Fibroblast of skin of left quadriceps (primary cell): ENCODE measurements at places on chromosomes 1 and 21.

GRCh38 chr1:157292302-157292701 is 154.1 kb upstream of the ETV3 start:
- DNase-seq: no peak

GRCh38 chr1:23701996-23702395 is 10.4 kb downstream of the RPL11 start:
- DNase-seq: no peak

DNA sequence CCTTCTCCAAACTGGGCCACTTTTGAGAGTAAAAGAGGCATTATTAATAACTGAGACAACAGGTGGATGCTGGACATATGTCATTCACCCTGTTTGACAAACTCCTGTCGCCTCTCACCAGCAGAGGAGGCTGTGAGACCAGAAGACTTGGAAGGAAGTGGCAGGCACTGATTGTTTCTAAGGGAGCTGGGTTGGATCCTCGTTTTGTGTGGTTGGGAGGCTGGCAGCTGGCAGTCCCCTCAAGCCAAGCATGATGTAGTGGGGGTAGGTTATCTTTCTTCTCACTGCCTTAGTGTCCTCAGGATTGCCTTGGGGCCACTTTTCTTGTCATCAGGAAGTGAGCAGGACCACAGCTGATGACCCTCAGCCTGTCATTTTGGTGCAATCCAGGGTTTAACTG is 86.5 kb upstream of the KCNJ15 start:
- DNase-seq: no peak

GRCh38 chr1:224540535-224540934 is 75.6 kb upstream of the CNIH3 start:
- DNase-seq: no peak

GRCh38 chr1:184210031-184210430 is 158.5 kb downstream of the TSEN15 start:
- peak; percentile 78 for DNase-seq

GRCh38 chr1:63829349-63830327 is 55.8 kb downstream of the ROR1 start:
- no peak for DNase-seq

- no peak for DNase-seq
These were observed 141.2 kb downstream of the FGGY start for GRCh38 chr1:59438058-59438560.

- DNase-seq: no peak
These were observed 12.2 kb downstream of the KIAA2013 start for GRCh38 chr1:11914024-11914423.

DNA sequence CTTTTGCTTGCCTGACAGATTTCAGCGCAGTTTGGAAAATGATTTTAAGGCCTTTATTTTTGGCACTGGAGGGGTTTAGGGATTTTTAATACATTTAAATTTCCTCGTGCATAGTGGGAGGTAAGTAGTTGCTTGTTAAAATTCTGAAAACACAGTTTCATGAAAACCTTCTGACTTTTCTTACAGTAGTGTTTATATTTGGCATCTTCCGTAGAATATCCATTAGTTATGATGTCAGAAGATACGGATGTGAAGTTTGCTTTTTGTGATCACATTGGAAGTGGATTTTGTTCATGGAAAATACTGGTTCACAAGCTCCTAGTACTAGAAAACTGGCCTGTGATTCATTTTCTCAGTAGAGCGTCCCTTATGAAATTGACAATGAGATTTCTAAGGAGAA is 1.3 kb downstream of the RABGAP1L start:
- no peak for DNase-seq

GRCh38 chr1:169368406-169368769 is 393 bp downstream of the BLZF1 start:
- DNase-seq: no peak

GRCh38 chr21:36747041-36747814 is 48.3 kb downstream of the SIM2 start:
- DNase-seq: no peak

GRCh38 chr1:2091611-2092604 is 41.7 kb downstream of the PRKCZ start:
- no peak for DNase-seq

DNA sequence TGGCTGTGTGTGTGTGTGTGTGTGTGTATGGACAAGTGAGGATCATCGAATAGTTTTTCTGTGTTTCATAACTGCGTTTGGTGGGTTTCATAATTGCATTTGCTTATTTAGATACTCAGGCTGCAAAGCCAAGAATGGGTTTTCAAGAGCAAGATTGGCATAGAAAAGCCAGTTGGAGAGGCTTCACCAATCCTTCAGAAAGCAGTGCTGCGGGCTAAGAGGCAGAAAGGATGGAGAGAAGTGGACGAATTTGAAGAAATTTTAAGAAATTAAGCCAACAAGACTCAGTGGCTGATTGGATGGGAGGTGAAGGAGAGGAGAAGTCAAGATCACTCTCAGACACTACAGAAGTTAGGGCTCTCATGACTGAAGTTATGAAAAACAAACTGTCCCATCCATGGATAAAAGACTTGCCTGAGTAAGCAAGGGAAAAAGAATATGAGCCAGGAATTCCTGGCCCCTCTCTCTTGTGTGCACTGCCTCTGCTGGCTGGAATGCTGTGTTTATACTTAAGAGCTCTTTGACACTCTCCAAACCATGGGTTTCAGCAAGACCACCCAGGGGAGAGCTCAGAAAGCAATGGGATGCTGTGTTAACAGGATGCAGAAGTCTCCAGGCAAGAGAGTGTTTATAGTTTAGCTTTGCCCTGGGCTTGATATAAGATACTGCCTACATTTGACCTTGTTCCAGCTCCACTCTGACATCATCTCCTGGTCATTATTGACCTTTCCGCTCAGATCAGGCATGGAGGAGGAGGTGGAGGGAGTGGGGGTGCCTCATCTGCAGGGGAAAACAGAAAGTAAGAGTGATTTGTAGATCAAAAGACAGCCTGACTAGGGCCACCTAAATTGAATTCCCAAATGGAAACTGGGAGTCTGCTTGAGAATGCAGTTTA is 232.0 kb upstream of the PLXNA2 start:
- DNase-seq: peak; percentile 3

DNA sequence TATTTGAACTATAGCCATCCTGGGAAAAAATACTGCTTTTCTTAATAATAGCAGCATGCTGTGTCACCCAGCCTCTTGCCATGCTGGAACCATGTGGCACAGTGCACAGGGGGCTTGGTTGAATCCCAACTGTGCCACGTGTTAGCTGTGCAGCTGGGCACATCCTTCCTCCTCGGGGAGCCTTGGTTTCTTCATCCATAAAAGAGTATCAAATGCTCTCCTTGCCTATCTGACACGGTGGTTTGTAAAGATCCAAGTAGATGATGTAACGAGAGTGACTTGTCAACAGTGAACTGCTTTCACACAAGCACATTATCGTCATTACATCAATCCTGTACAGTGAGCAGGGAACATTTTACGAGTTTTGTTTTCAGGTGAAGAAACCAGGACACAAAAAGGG is 24.4 kb downstream of the VASH2 start:
- DNase-seq: no peak

GRCh38 chr1:96296991-96297390 is 424.6 kb upstream of the PTBP2 start:
- no peak for DNase-seq

GRCh38 chr1:217993439-217993838 is 291.7 kb upstream of the RRP15 start:
- DNase-seq: no peak

- DNase-seq: no peak
These were observed 355.2 kb downstream of the SMYD3 start for GRCh38 chr1:246151796-246152434.

DNA sequence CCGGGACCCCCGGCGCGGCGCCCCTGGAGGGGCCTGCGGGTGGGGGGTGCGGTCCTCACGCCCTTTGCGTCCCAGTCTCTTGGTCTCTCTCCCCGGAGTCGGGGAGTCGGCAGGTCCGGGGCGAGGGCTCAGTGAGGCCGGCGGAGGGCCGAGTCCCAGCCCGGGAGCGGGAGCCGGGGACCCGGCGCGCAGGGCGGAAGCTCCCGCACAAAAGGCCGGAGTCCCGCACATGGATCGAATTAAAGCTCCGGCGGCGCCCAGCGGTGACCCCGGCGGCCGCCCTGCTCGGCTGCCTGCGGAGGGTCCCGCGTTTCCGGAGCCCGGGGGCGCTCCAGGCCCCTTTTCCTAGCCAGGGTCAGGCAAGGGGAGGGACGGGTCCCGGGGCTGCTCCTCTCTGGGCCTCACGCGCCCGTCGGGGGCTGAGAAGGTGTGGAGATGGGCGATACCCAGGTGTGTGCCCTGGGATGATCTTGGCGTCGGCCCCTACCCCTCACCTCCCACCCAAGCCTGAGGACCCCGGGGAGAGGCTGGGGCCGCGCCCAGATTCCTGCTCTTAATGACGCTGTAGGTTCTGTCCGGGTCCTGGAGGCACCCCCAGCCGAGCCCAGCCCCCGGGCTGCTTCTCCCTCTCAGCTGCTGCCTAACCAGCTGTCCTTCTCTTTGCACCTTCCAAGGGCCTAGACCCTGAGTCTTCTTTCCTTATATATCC is 512 bp downstream of the FBLIM1 start:
- DNase-seq: no peak

- no peak for DNase-seq
These were observed 613.9 kb downstream of the PTPRU start for GRCh38 chr1:29849991-29850757.

- DNase-seq: no peak
These were observed 89.6 kb downstream of the AK5 start for GRCh38 chr1:77371396-77371795.

DNA sequence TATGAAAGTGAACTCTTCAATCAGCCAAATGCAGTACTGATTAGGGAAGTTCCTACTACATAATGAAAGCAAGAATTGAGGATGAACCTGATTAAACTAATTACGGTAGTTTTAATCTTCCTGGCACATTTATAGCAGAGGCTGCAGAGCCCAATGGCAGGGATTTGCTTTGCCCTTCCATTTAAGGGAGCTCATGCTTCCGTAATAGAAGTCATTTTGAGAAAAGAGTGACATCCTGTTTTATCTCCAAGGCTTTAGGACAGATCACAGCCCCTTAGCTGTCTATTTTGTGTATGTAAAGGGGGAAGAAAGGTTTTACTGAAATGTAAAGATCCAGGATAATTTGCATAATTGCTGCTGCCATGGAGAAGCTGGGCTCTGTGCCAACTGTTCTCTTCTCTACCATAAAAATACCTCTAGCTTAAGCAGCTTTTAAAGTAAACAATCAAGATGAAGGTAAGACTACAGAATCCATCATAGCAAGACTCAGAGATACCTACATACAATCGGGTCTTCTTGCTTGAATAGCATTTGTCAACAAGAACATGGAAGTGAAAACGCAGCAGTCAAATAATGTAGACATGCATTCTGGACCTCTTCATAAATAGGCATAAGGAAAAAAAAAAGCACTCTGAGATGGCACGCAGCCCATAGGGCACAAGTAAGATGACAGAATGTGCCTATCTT is 62.5 kb downstream of the ASH1L start:
- no peak for DNase-seq

GRCh38 chr1:58735586-58735985 is 35.7 kb upstream of the MYSM1 start:
- no peak for DNase-seq

DNA sequence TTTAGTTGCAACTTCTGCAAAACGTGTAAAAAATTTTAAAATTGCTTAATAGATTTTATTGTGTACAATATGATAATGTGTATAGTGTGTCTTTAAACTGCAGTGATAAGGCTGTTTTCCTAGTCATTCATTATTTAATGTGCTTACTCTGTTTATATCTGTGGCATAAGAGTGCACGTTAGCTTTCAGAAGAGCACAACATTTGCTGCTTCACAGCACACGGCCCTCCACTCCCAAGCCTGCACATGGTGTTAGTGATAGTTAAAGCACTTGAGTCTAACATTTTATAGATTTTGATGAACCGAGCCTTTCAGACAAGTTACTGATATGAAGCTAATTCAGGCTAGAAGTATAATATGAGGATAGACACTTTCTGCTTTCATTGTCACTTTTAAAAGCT is 120.6 kb downstream of the ADGRL2 start:
- no peak for DNase-seq

- no peak for DNase-seq
These were observed 10.0 kb downstream of the C1orf87 start for GRCh38 chr1:60063561-60063960.

- DNase-seq: no peak
These were observed 35.0 kb downstream of the HSD3B2 start for GRCh38 chr1:119449971-119450370.

GRCh38 chr1:238153939-238154338 is 263.2 kb upstream of the ZP4 start:
- no peak for DNase-seq

DNA sequence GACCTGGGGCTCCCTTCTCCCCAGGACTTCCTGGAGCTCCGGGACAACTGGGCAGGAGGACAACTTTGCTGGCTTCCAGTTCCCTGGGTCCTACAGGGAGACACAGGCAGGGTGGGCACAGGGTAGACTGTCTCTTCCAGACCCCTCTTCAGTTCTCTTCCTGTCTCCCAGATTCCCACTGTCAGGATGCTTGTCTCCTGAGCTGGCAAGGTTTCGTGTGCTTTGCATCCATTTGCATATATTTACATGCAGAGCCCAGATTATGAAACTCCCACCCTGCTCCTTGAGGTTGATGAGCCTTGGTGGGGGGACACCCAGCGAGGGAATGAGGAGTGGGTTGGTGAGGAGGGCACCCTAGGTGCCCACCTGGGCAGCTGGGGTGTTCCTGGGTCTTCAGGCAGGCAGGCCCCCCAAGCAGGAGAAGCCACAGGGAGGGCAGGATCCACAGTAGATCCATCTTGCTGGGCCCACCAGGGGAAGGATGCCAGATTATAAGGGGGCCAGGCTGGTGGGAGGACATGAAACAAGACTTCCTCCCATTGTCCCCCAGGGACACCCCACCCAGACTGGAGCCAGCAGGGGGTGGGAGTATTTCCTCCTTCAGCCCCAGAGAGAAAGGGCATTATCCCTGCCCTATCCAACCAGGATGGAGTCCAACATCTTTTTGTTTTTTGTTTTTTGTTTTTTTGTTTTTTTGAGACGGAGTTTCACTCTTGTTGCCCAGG is at the start of gene FCN3:
TSS of gene FCN3 (minus strand) at position 463 of the 725 bp plus-strand sequence. CDS start at position 457, 6 bp downstream.
- DNase-seq: no peak

DNA sequence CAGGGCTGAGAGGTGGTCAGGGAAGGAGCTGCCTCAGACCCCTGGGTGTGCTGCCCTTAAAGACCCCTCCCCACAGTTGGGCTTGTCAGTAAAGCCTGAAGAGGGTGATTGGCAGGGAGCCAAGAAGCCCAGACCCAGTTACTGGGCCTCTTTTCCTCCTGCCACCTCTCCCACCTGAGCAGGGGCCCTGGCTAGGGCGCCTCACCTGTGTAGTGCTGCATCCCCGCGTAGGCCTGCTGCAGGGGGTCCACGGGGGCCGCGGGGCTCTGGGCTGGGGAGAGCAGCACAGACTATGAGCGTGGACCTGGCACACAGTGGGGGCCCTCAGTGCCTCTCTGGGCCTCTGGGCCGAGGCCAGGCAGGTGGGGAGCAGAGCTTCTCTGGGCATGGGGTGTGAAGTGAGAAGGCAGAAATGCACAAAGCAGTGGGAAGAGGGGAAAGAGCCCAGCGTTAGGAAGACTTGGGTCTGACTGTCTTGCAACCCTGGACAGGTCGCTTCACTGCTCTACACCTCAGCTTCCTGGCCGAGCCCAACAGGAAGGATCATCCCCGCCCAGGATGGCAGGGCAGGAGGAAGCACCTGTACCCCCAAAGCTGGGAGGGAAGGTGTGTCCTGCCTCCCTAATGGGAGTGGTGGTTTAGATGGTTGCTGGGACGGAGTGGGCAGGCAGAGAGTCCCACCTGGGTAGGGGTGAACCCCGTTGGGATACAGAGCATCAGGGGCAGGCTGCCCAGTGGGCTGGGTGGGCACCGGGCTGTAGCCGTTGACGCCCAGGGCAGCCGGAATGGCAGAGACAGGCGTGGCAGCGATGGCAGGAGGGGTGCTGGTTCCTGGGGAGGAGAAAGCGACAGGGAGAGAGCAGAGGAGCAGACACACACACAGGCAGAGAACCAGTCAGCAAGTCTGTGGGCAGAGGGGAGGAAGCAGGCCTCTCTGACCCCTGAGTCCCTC is 9.9 kb downstream of the CELF3 start:
- no peak for DNase-seq
